PC-3 (cell line): ENCODE measurements at places on chromosomes 4 and X. TPM values are rescaled to one million over a fixed set of nuclear protein-coding genes. Genes with fewer than 3 reads are reported as not detected.

GRCh38 chrX:136711147-136711546, 63.2 kb downstream of the CD40LG start:
- peak; percentile 69 for DNase-seq

The EPGN gene
- total RNA-seq: 70.7 and 98.0 TPM in 2 replicates

The TMPRSS11A gene
- not detected in 2 replicates for total RNA-seq

DNA sequence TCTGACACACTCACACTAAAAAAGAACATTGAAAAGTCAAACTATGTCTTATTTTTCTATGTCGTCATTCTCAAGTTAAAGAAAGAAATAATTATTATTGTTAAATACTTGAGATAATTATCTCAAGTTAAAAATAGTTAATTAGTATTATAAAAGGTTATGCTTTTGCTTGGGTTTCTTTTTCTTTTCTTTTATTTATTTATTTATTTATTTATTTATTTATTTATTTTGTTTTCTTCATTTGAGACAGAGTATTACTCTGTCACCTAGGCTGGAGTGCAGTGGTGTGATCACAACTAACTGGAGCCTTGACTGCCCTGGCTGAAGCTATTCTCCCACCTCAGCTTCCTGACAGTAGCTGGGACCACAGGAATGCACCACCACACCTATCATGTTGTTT, 59.9 kb downstream of the UBQLN2 start:
- no peak for DNase-seq

The PLXNB3 gene
- 27.3 and 43.5 TPM in 2 replicates for total RNA-seq
